ENCODE measurements at places on chromosomes 16 and 17.

GRCh38 chr16:53785044-53785443 is 81.1 kb downstream of the FTO start:
- DNase-seq: no peak

- no peak for DNase-seq
Observed at GRCh38 chr17:31225831-31226230, 71.2 kb downstream of the OMG start.

DNA sequence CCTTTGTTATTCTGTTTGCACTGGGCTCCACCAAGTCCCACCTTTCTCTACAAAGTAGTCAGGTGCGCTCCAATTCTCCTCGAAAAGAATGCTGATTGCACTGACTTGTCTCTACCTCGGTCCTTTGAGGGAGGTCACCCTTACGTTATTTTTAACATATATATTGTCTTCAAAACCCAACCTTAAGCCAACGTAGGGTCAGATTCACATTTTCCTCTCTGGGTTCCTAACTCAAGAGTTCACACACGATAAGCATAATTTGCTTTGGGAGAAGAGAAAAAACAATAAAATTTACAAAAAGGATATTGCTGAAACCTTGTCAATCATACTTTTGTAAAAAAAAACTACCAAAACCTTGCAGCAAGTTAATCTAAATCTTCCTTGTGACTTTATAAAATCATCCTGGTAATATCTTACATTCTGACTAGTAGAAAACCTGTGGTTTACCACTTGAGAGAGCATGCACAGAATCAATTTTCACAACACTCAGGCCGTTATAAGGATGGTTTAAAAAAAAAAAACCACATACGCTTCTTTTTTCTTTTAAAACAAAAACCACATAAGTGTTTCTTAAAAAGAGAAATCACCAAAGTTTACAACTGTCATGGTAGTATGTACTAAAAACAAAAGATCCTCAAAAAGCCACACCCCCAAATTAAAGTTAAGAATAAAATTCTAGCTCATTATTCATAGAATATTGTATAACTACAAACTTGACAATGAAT is 72.2 kb upstream of the TRAP1 start:
- no peak for DNase-seq

GRCh38 chr17:62757500-62757951 is 50.6 kb downstream of the MARCHF10 start:
- DNase-seq: no peak

- no peak for DNase-seq
Observed at GRCh38 chr17:9116861-9117568, 95.7 kb downstream of the NTN1 start.
